ENCODE measurements at places on chromosomes 12 and 14.

DNA sequence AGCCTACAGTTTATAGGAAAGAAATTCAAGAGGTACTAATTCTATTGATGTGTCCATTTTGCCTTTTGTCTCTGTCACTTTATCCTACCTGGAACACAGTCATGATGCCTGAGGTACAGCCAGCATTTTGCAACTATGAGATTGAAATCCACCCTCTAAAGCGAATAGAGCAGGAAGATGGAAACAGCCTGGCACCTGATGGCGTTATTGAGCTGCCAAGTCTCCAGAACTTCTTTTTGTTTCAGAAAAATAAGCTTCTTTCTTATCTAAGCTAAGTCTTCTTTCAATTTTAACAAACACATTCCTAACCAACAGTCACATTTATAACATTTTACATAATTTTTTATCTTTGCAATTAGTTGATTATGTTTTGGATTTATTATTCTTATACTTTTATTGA is 182.1 kb downstream of the PAWR start:
- no peak for DNase-seq

DNA sequence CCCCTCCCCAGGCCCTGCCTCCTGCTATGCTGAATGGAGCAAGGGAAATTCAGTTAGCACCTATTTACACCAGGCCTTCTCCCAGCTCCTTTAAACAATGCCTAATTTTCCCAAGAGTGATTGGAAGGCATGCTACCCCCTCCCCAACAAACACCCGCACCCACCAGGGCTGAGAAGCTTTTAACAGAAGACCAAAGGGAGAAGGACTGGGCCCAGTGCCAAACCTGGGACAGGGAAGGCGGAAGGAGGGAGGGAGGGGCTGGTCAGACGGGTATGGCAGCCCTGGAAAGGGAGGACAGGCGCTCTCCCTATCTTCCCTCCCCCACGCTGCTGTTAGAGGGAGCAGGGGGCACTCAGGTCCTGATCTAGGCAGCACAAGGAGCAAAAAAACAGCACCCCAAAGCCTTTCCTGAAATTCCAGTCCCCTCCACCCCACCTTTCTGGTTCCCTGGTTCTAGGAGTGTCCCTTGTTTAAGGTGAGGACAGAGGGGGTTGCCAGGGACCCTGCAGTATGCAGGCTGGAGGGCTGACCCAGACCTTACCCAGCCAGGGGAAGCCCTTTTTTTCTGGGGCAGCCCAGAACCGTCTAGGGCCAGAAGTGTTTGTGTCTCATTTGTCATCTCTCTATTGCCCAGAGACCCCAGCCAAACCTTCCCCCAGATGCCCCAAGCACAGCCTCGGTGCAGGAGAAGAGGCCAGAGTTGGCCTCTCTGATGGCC is 2.4 kb upstream of the KRT8 start:
- DNase-seq = no peak

DNA sequence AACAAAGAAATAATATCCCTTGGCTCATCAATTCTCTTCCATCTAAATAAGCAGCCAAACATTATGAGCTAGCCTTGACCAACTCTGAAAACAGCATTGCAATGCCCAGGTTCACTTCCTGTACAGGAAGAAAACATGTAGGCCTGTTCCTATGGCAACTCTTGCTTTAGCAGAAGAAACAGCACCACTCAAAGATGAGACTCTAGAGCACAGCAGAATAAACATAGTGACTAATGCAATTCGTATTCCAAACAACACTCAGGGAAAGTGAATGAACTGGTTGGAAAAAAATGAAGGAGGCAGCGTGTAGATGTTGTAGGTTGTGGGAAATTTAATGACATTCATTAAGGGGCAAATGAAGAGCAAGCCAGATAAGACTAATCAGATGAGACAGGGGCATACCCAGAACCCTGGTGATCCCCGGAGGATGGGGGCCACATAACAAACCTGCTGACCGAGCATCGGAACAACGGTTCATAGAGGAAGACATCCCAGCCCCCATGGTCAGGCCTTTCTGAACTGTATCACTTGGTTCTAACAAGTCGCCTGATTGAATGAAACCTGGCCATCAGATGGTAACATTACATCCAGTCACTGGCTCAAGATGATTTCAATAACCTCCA is 9.0 kb downstream of the ARHGDIB start:
- no peak for DNase-seq

GRCh38 chr12:121060149-121061001 is 21.3 kb upstream of the OASL start:
- peak; percentile 40 for DNase-seq

- DNase-seq = no peak
Measured at GRCh38 chr14:67440513-67440912, 28.5 kb upstream of the PLEK2 start.

GRCh38 chr12:118900993-118901392 is 80.3 kb upstream of the SRRM4 start:
- DNase-seq = no peak

DNA sequence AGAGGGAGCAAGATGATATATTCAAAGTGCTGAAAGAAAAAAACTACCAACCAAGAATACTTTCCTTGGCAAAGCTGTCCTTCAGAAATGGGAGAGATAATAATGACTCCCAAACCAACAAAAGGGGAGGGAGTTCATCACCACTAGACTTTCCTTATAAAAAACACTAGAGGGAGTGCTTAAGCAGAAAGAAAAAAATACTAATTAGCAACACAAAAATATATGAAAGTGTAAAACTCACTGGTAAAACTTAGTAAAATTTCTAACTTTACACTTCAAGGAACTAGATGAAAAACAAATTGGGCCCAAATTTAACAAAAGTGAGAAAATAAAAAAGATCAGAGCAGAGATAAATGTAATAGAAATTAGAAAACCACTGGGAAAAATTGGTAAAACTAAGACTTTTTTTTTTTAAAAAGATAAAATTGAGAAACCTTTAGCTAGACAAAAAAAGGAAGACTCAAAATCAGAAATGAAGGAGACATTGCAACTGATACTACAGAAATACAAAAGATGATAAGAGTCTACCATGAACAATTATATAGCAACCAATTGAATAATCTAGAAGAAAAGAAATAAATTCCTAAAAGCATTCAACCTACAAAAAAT is 60.4 kb upstream of the FAR2 start:
- DNase-seq = no peak

DNA sequence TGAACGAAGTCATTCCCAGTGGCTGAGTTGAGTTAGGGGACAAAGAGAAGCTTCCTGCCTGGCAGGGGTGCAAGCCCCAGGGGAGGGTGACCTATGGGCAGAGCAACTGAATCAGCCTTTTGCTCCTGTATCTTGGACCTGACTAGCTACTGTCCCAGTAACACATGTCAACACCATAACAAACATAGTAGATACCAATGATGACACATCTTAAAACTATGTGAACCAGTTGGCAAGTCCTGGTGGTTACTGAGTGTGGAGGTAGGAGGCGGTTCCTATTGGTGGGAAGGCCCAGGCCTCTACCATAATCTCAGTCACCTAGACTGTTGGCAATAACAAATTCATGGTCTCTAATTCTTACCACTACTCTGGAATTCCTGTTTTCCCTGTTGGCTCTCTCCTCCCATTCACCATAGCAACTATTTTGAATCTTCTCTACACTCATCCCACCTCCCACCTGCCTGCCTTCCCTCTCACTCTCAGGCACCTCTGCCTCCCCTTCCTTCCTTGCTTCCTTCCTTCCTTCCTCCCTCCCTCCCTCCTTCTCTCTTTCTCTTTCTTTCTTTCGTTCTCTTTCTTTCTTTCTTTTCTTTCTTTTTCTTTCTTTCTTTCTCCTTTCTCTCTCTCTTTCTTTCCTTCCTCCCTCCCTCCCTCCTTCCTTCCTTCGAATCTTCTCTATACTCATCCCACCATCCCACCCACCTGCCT is 8.1 kb upstream of the P2RX7 start:
- no peak for DNase-seq

GRCh38 chr12:42056130-42056529 is 88.5 kb downstream of the GXYLT1 start:
- DNase-seq = no peak

DNA sequence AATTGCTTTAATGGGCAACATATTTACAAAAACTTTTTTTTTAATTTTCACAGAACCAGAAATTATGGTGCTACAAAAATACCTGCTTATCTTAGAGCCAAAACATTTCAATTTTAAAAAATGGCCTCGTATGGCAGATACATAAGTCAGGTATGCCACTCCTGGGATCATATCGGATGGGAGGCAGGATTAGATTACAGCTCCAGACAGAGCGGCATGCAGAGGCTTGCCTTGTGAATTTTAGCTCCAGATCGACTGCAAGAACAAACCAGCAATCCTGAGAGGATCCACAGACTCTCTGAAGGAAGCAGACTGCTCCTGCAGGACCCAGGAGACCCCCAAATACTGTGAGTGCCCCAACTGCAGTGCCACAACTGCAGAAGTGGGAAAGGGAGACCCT is 169.3 kb upstream of the AMIGO2 start:
- DNase-seq = no peak

GRCh38 chr14:22122829-22123560 is 449.4 kb upstream of the OR4E1 start:
- DNase-seq = peak; percentile 1

- DNase-seq = no peak
Measured at GRCh38 chr12:91127306-91127705, 16.0 kb upstream of the LUM start.

DNA sequence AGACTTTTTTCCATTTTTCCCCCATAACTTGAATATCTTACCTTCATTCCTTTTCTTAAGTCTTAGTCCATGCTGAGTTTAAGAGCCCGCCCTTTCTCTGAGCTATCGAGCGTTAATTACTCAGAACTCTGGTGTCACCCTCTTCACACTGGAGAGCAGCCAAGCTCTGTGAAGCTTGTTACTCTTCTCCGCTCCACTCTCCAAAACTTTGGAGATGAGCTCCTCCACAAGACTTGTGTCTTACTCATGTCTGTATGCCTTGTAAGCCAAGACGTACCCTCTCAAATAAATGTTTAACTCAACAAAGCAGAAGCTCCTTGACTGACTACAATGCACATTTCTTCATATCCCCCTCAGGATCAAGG is 54.7 kb downstream of the DICER1 start:
- DNase-seq = no peak

- no peak for DNase-seq
Measured at GRCh38 chr14:101734246-101734847, 27.2 kb upstream of the PPP2R5C start.

DNA sequence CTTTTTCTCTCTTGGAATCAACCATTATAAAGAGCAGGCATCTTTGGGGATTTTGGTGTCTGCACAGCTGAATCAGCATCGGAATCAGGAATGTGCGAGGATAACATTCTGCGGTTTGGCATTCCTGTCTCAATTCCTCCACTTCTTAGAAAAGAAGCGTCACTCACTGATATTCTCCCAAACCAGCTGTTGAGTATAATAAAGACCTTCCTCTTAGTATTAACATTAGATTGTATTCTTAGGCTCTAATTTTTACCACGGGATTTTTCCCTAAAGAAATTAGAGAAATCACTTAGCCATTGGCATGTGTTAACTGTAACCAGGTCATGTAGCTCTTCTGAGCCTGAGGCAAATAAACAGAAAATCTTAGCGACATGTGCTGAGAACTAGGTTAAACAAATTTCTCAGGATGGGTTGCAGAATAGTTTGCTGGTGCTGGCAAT is 128.7 kb downstream of the TMX1 start:
- DNase-seq = no peak

DNA sequence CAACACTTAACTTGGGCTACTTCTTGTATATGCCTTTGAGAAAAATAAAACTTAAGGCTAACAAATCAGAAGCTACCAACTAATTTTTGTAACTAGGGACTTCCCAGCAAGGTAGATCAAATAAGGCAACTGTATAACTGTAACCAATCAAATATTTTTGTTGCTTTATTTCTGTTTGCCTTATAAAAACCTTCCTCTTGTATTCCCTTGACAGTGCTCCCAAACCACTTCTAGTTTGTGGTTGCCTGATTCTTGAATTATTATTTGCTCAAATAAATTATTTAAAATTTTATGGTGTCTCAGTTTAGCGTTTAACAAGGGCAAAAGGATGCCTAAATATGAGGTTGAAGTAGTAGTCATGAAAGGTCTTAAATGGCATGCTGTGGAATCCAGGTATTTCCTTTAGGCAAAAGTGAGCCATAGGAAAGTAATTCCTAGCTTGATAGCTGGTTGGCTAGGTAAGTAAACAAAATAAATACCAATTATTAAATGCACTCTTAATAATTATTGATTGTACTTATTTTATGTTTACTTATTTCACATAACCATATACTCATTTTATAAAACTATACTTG is 632.6 kb downstream of the RPL10L start:
- DNase-seq = no peak

- DNase-seq = no peak
Measured at GRCh38 chr12:23014749-23015148, 389.8 kb downstream of the ETNK1 start.

GRCh38 chr14:101972126-101972866 is 7.9 kb downstream of the DYNC1H1 start:
- DNase-seq = no peak

DNA sequence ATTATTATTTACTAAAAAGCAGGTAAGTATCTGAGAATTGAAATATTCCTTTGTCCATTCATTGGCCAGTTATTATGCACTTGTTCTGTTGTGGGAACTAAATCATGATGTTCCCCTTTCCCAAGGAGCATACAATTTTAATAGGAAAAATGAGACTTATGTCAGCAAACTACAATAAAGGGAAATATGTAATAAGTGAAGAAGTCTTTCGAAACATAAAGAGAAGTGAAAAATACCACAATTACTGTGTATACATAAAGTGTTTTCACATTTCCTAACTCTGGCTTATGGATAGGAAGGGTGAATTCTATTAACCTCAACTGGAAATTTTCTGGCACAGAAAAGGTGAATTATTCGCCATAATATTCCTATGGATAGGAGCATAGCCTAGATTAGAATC is 78.4 kb upstream of the DNM1L start:
- no peak for DNase-seq

GRCh38 chr12:79689477-79690141 is 1.2 kb downstream of the PAWR start:
- DNase-seq = no peak

DNA sequence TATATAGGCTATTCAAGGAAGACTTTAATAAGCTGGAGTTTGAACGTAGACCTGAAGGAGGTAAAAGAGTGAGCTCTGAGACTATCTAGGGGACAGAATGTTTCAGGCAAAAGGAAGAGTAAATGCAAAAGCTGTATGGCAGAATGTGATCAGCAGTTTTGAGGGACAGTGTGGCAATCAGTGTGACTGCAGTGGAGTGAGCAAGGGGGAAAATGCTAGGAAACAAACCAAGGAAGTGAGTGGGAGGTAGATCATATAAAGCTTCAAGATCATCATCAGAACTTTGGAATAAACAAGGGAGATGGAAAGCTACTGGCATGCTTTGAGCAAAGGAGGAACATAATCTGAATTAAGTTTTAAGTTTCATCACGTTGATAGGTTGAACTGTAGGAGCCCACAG is 67.5 kb upstream of the BTG1 start:
- no peak for DNase-seq

GRCh38 chr12:60594035-60594711 is 998.3 kb downstream of the SLC16A7 start:
- no peak for DNase-seq
